ENCODE measurements at places on chromosomes 5 and 9. TPM values are rescaled to one million over a fixed set of nuclear protein-coding genes. Genes with fewer than 3 reads are reported as not detected.
A peak's percentile ranks its signal among the peaks of the same experiment; 100 is the strongest.

GRCh38 chr9:80878556-80878955 is 810.8 kb downstream of the TLE1 start:
- no peak for DNase-seq

DNA sequence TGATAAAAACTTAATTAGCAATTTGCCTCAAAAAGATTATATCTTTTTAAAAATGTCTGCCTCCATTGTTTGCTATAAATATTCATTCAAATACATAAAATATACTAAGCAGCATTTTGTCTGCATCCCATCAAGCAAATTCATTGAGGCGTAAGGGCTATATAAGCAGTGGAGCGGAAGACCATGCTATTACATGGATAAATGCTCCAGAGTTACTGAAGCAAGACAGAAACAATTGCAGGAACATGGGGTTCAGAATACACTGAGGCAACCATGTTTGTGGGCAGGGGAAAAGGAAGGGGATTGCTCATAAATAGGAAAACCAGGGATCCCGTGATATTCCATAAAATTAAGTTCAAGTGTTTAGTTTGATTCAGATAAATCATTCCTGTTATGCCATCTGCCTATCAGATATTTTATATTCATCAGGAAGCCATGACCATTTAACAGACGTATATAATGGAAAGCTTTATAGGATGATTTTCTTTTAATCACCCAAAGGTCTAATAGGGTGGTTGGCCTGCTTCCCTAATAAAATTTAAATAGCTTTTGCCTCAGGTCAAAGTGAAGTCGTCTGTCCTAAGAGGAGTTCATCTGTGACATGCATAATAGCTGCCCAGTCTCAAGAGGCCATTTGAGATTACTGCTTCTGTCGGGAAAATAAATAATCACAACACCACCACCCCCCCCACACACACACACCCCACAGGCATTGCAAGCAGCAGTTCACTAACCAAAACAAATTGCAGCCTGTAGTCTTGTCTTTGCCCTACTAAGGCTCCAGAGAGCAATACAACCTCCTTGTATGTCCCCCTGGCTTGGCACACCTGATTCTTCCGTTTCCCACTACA is 105.2 kb downstream of the RASEF start:
- no peak for DNase-seq

DNA sequence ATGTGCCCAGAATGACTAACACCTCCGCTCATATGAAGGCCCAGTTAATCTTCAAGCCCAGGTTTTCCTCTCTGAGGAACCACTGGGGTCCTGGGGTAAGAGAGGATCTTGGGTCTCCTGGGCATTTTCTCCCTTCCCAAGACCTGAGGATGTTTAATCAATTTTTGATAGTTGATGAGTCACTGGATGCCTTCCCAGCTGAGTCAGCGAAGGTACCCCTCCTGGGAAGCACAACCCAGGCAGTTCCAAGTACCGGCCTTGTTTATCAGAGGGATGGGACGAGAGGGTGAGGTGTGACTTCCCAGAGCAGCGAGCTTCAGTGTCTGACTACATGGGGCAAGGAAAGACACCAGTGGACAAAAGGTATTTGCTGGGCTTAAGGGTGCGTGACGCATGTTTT is 119.6 kb upstream of the IL12B start:
- DNase-seq = peak; percentile 69

- DNase-seq = no peak
Measured at GRCh38 chr5:151630088-151630487, 39.0 kb upstream of the FAT2 start.

DNA sequence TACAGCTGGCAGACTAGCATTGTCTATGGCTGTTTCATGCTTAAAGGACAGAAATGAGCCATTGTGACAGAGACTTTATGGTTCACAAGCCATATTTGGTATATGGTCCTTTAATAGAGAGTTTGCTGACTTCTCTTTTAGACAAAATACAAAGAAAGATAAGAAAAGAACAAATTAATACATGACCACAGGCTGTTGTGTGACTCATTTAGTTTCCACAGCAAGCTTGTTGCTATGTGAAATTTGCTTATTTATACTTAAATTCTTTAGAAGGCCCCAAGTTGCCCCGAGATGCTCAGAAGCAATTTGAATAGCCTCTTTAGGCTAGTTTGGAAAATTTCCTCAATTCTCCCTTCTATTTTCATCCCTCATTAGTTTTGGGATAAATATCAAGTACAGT is 315.3 kb upstream of the RPS23 start:
- DNase-seq = no peak

GRCh38 chr5:172886974-172887501 is 53.0 kb downstream of the ERGIC1 start:
- no peak for DNase-seq

GRCh38 chr5:151924564-151925301 is at the start of gene GLRA1:
TSS of gene GLRA1 (minus strand) at chr5:151924851. CDS start at chr5:151924549, 302 bp downstream.
- DNase-seq = peak; percentile 49

DNA sequence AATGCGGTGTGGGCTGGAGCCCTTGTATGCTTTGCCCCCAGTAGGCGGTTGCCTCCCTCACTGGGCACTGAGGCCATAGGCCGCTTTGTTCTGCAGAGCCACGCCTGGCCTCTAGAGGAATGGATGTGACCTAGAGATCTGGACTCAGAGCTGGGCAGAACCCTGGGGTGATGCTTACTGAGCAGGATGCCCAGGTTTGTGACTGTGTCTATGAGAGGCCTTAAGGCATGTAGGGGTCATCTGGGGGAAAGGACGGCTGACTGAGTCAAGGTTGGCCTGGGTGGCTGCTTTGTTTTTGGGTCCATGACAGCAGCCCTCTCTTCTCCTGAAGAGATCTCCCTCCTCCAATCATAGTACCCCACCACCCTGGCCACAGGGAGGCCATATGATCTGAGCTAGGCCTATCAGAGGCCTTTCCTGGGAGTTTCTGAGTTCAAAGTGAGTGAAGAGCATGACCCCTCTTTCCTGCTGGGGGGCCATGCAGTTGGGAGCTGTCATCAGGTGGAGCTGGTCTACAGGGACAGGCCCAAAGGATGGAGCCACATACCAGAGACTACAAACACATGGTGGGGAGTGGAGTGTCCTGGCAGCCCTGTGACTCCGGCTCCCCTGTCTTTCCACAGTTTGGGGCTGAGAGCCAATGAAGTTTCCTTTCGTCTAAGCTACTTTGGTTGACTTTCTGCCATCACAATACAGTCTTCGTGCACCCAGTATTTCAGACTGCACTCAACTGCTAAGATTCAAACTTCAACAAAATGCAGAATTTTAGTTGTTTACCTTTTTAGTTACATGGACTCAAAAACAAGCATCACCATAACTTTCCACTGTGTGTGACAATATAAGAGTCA is 165.4 kb downstream of the AUH start:
- no peak for DNase-seq

GRCh38 chr9:89786655-89787054 is 181.8 kb downstream of the GADD45G start:
- DNase-seq = no peak

DNA sequence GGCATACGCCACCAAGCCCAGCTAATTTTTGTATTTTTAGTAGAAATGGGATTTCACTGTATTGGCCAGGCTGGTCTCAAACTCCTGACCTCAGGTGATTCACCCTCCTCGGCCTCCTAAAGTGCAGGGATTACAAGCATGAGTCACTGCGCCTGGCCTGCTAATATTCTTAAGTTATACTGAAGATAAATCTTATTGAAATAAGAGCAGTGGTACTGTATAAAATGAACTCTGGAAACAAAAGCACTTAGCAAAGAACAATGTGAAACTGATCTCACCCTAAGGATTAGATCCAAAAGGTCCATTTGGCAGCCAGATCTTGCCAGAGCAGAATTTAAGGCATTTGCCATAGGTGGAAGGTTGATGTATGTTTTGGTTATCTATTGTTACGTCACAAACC is 27.1 kb downstream of the CYSTM1 start:
- peak; percentile 68 for DNase-seq

- no peak for DNase-seq
Measured at GRCh38 chr5:75660678-75661465, 49.6 kb downstream of the ANKDD1B start.

- DNase-seq = no peak
Measured at GRCh38 chr5:53017383-53017782, 28.2 kb downstream of the ITGA2 start.

DNA sequence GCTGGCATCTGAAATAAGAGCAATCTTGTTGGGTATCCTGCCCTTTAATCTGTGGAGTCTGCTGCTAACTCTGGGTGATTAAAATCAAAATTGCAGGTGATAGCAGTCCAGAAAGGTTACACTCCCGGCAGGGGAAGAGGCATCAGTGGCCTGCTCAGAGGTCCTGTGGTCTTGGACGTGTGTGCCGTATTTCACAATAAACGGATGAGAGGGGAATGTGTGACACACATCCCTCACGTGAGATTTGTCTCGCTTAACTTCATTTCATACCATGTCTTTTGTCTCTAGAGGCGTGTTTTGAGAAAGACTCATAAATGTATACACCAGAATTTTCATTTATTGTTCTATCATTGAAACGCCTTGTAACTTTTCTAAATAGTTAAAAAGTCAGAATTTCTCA is 36.6 kb downstream of the FAM240B start:
- no peak for DNase-seq

GRCh38 chr9:90307167-90307833 is 335.3 kb downstream of the DIRAS2 start:
- no peak for DNase-seq

GRCh38 chr9:133876144-133876543 is 116.0 kb downstream of the VAV2 start:
- DNase-seq = peak; percentile 22

DNA sequence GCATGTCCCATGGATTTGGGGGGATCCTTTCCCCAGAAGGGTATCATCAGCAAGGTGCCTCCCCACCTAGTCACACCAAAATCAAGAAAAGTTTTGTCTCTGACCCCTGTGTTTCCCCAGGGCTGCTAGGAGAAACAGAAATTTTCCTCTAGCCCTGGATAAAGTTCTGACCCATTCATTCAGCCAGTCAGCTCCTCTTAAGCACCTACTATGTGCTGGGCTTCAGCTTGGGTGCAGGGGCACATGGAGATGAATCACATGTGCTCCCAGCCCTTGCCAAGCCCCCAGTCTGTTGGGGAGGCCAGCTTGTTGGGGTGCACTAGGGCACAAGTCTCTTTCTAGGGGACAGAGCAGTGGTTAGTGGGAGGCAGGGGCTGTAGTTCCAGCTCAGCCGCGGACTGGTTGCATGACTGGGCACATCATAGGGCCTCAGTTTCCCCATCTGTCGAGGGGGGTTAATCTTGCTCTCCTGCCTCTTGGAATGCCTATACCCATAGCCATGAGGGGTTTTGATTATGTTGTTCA is 3.9 kb downstream of the DAB2IP start:
- DNase-seq = no peak

DNA sequence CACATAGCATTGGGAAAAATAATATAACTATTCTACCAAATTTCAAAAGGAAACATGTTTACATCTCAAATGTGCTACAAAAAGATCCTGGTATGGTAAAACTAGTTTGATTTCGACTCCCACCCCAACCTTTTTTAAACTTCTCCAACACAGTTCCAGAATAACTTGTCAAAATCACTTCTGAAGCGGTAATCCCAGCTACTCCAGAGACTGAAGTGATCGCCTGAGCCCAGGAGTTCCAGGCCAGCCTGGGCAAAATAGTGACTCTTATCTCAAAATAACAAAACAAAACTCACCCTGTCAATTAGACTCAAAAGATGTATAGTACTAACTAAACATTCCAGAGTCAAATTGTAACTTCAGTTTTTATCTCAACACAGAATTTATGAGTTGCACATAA is 71.3 kb upstream of the RNF38 start:
- no peak for DNase-seq

GRCh38 chr5:116492776-116493175 is 81.8 kb downstream of the SEMA6A start:
- DNase-seq = no peak

DNA sequence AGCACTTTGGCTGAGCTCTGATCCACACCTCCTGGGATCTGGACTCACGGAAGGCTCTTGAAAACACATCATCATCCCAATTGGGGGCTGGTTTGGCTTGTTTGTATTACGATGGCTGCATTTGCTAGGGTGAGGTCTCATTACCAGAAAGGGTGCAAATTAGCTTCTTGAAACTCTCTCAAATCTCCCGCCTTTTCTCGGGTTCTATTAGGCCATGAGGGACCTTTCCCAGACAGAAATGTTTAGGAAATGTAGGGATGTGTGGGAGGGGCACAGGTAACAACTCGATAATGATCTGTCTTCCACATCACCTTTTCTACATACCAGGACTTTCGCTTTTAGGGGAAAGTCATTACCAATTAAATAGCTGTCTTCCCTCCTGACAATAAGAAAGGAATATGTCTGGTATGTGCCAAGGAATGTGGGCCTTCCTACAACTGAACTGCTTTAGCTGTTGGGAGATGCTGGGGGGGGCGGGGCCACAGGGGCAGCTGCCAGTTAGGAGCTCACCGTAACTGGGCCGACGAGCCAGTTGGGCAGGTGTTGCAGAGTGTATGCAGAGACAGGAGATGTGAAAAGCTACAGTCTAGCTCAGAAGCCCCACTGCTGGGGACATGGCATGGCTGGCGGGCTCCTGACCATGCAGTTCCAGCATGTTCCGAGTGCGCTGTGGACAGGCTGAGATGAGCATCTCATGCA is 71.2 kb downstream of the AK8 start:
- no peak for DNase-seq

- peak; percentile 89 for DNase-seq
Measured at GRCh38 chr5:9437741-9438240, 108.1 kb downstream of the SEMA5A start.

DNA sequence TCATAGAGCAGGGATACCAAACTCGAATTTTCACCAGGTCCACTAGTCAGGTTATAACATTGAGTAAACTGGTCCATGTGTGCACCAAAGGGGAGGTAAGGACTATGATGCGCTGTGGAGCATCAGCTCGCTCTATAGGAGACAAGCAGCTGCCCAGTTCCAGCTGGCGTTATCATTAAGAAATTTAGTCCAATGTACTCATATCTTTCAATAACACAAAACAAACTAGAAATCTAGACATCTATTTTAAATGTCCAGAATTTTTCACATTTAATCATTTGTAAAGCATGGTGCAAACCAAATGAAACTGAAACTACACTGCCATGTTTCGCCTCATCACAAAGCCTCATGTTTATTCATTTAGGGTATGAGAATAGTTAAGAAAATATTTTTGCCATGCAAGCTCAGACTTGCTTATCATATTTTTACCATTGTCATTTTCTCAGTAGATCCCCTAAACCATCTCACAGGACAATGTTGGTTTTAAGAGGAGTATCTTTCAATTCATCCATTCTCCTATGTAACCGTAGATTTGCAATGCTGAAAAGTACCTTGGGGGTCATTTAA is 50.9 kb downstream of the ZNF474 start:
- no peak for DNase-seq

- no peak for DNase-seq
Measured at GRCh38 chr5:92852219-92852618, 728.8 kb downstream of the NR2F1-AS1 start.

Gene PDCD1LG2
- 1.1 TPM for total RNA-seq

Gene CNTNAP3B
- total RNA-seq = 2.3 TPM

Gene CNTNAP3
- 3.8 TPM for total RNA-seq

Gene PPP3R2
- not detected for total RNA-seq

Gene PAPPA
- total RNA-seq = 0.02 TPM

Gene NIPAL4
- 1.5 TPM for total RNA-seq

Gene GFI1B
- 0.19 TPM for total RNA-seq

Gene BNC2
- 9.9 TPM for total RNA-seq

Gene ZDHHC11
- 1.0 TPM for total RNA-seq

Gene SLC25A25
- total RNA-seq = 32.7 TPM

Gene FGF10
- 0.16 TPM for total RNA-seq

Gene EFNA5
- 3.0 TPM for total RNA-seq

Gene RNF183
- not detected for total RNA-seq

Gene CDC20B
- 0.07 TPM for total RNA-seq

Gene FCN2
- total RNA-seq = not detected

Gene SPINK6
- total RNA-seq = 0.89 TPM
